HL-60 (cell line): ENCODE measurements at places on chromosomes 7 and 10.

GRCh38 chr10:62127975-62128374, 140.7 kb downstream of the RTKN2 start:
- no peak for DNase-seq

- DNase-seq = no peak
Observed at GRCh38 chr10:49661140-49661856, 18.2 kb upstream of the C10orf53 start.

- DNase-seq = no peak
Observed at GRCh38 chr10:111877258-111877657, 306.3 kb downstream of the GPAM start.

DNA sequence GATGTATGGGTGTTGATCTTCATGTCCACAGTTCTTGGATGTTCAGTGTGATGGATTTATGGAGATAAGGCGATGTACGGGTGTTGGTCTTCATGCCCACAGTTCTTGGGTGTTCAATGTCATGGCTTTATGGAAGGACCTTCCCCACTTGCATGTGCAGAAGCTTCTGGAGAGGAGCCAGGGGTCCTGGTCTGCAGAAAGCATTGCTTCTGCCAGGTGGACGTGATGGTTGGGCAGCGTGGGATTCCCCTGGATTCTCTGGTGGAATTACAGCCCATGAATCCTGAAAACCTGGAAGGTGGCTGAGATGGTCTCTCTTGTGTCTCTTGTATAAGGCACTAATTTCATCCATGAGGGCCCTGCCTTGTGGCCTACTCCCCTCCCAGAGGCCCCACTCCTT, 183.7 kb upstream of the TCERG1L start:
- DNase-seq = no peak

GRCh38 chr10:76711222-76711997, 926.2 kb downstream of the KCNMA1 start:
- DNase-seq = no peak

DNA sequence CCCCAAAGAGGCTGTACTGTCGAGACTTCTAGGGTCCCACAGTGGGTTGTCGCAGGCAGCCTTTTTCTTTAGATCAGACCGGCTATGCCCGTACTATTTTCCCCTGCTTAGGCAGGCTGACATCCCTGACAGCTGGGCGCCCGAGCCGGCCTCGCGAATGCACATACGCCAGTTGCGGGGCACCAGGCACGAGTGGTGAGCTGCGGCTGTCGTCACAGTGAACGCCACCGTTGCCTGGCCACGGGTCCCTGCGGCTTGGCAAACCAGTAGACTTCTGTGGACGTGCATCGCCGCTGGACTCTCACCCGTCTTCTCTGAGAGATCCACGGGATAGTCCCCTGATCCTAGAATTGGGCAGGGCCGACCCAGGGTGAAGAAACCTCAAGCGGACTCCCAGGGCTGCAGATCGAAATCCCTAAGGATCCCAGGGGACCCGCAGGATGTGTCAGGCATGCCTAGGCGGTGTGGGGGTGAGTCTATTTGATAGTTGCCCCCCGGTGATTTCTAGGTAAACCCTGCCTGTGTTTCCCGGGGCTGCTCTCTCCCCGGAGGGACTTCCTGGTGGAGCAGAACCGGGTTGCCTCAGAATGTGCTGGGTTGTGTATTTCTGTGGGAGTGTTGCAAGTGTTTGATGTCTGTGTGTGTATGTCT, 33.0 kb upstream of the ZNF273 start:
- no peak for DNase-seq
